Endodermal cell (in vitro differentiated cells): ENCODE measurements at places on chromosomes 4 and X. TPM values are rescaled to one million over a fixed set of nuclear protein-coding genes. Genes with fewer than 3 reads are reported as not detected.

The PRSS12 gene
- total RNA-seq: 4.1 to 4.6 TPM (median 4.2 TPM) in 3 replicates

The NALF2 gene
- 42.6 and 43.1 TPM in 2 replicates for total RNA-seq

The SMIM31 gene
- not detected in 3 replicates for total RNA-seq

The RTL5 gene
- total RNA-seq: 8.9 and 9.9 TPM in 2 replicates
